ENCODE measurements at places on chromosomes 2 and 18.
A peak's percentile ranks its signal among the peaks of the same experiment; 100 is the strongest.

GRCh38 chr18:55552526-55553189 is 35.3 kb downstream of the TCF4 start:
- DNase-seq, result peak; percentile 43

GRCh38 chr2:231450548-231450989 is 13.7 kb downstream of the NCL start:
- DNase-seq, result no peak

- DNase-seq, result no peak
These were observed 97.7 kb downstream of the GYPC start for GRCh38 chr2:126753501-126754212.

DNA sequence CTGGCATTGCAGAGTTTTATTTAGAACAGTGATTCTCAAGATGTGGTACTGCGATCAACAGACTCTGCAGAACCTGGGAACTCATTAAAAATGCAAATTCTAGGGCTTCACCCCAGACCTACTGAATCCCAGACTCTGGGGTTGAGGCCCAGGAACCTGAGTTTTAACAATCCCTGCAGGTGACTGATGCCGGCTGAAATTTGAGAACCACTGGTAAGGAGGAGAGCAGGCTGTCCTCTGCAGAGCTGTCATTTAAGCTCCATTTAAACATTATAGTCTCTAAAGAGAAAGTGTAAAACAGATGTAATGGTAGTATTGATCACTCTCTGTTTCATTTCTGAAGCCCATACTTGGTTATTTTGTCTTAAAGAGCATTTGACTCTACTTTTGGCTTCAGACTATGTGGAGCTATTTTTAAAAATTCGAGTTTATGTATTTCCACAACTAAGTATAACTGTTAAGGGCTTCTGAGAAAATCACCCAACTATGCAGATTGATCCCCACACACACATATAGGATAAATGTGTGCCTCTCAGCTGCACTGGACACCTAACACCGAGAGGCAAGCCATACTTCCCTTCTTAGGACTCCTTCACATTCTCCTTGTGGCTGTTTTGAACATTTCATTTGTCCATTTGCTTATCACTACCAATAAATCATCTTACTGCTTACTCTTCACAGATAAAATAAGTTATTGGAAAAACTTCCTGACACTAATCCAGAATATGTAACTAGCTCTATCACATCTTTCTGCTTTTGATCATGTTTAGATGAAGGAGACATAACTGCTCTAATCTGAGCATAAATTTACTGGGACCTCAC is 487.5 kb downstream of the DLGAP1 start:
- DNase-seq, result no peak

DNA sequence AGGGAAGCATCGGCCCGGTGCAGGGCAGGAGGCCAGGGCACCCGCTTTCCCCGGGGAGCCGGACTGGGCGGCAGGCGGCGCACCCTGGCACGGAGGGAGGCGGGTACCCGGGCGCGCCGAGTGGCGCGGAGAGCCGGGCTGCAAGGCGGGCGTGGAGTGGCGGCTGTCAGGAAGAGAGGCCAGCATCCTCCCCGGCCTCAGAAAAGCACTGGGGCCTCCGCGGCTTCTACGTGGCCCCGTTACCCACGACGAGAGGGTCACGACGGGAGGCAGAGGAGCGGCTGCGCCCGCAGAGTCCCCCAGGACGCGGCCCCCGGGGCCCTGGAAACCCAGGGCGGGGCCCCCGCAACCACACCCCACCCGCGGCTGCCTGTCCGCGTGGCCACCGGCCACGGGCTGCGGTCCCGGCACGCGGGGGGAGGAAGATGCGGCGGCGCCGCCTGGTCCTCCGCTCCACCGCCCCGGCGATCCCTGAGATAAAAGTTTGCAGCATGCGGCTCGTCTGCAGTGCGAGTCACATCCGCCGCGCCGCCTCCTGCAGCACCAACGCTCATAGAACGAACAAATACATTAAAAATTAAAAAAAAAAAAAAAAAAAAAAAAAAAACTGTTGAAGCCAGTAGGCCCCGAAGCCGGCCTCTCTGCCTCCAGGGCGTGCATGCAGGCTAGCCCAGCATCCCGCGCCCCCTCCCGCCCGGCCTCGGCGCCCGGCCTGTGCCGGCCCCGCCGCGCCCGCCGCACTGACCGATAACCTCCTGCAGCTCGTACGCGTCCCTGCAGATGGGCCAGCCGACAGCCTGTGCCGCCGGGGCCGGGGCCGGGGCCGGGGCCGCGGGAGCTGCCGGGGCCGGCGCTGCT is 683 bp downstream of the STK39 start:
- peak; percentile 36 for DNase-seq
